ENCODE measurements at places on chromosomes 16 and 17.

GRCh38 chr17:29292992-29293889 lies 707 bp downstream of the NUFIP2 start:
- peak; percentile 79 for DNase-seq

DNA sequence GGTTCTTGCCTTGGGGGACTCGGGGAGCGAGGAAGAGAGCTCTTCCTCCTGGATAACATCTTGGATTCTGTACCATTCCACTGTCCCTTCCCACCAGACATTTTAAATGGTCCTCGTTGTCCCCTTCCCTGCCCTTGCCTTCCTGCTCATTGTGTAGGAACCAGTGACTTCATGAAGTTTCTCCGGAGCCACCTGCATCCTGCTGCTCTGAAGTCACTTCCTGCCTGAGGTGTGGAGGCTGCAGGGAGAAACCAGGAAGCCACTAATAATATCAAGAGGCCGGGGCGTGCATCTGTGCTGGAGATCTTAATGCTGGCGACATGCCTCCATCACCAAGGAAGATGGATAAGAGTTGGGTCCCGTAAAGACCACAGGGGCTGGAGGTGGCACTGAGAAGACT lies 6.2 kb upstream of the SLC16A13 start:
- DNase-seq, result peak; percentile 52

DNA sequence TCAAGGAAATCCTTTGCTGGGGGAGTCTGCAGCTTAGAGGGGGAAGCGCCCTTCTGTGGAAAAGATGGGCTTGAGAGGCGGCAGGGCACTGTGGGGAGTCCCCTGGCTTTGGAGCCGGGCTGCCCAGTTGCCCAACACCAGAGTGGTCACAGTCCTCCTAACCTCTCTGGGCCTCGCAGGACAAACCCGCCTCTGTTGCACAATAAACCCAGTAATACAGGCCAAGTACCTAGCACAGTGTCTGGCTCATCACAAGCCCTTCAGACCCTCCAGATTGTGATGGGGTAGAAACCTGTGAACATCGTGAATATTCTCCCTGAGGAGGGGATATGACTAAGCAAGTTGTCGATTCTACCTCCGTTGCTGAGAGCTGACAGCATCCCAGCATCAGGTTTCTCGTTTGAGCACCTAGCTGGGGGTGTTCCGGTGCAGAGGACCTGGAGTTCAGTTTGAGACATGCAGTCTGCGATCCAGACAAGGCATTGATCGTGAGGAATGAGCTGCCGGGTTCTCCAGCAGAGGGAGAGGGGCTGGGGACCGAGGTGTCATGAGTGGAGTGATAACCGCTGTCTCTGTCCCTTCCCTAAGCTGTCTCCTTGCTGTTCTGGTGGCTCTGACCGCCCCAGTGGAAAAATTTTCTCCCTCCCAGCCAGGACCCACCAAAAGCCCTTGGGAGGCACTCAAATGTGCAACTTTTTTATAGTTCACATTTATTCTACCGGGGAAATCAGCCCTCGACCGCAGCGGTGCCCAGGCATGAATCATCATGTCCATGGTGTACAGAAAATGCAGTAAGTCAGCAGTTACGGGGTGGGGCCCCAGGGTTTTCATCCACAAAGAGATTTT lies 161.9 kb downstream of the WSCD1 start:
- DNase-seq, result no peak

- DNase-seq, result no peak
Observed at GRCh38 chr17:79047923-79048825, 24.2 kb downstream of the C1QTNF1 start.

Data from suppressor macrophage treated with lipopolysaccharide for 1 hour (primary cell).